ENCODE measurements at places on chromosomes 2 and 18.

DNA sequence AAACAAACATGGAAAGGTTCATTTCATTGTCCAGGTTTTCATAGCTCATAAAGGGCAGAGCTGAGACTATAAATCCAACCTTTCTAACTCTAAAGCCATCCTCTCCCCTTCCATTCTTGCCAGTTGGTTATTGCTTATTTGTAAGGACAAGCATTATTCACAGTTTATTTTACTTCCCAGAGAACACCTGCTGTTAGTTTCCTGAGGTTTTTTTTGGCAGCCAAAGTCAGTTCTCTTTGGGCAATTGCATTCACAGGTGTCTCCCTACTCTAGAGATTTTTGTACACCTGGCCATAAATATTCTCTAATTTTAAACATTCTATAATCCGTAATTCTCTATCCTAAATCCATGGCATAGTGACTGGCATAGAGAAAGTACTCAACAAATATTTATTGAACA lies 87.3 kb upstream of the SPHKAP start:
- DNase-seq = no peak

DNA sequence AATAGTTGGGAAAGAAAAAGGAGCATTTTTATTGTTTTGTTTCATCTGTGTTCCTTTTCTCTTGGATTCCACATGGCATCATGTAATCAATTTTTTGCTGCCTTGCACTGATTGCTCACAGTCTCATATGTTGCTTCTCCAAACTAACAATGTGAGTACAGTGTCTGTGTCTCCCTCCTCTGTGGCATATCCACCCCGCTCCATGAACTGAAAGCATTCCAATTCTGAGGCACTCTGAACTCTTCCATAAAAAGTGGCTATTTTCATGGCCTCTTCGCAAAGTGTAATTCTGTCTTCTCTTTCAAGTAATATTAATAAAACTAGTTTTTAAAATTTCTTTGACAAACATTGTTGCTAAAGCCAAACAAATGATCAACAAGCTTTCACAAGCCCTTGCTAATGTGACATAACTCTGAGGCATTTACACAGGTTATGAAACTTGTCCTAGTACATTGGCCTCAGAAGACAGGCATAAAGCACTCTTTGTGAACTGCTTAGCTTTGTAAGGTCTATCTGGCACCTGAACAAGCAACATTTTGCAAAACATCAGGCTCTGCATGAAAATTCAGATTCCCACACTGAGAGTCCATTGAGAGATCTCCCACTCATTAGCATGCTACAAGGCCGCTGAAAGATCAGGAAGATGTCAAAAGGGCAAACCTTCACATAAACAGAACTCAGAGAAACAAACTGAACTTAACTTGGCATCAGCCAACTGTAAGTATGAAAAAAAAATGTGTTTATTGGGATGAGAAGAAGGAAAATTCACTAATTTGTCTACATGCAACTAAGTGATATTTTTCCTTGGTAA lies 33.0 kb downstream of the GPR75 start:
- DNase-seq = no peak

DNA sequence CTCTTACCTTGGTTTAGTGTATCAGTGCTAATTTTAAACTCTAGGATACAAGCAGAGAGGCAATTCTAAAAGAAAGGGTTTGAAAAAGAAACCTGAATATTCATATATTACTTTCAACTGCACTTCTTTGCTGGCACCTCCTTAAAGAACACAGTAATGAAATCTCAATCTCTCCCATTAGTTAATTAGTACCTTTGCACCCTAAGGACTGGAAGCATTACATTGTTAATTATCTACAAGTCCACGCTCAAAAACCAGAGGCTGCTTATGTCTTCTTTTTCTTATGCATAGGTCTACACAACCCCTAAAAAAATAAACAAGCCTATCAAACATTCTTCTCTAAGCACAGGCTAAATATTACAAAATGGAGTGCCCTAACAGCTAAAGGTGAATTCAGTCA lies 20.2 kb downstream of the EPHA4 start:
- DNase-seq = no peak

- peak; percentile 12 for DNase-seq
Observed at GRCh38 chr18:8947566-8947965, 154.9 kb upstream of the NDUFV2 start.

DNA sequence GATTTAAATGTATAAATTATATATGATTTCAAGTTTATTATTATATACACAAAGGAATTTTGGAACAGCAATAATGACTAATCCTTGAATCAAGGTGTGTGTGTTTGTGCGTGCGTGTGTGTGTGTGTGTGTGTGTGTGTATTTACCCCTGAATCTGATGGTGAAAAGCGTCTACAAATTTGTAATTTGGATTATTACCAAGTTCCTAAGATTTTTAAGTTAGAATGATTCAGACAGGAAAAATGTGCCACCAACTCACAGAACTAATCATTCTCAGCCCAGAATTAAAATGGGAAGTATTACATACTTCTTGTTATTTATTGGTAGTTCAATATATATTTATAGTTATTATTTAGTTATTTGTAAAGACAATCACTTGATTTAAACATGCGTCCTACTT lies 12.3 kb downstream of the CALCRL start:
- no peak for DNase-seq

- no peak for DNase-seq
Observed at GRCh38 chr2:27154488-27154887, 5.7 kb downstream of the TCF23 start.

DNA sequence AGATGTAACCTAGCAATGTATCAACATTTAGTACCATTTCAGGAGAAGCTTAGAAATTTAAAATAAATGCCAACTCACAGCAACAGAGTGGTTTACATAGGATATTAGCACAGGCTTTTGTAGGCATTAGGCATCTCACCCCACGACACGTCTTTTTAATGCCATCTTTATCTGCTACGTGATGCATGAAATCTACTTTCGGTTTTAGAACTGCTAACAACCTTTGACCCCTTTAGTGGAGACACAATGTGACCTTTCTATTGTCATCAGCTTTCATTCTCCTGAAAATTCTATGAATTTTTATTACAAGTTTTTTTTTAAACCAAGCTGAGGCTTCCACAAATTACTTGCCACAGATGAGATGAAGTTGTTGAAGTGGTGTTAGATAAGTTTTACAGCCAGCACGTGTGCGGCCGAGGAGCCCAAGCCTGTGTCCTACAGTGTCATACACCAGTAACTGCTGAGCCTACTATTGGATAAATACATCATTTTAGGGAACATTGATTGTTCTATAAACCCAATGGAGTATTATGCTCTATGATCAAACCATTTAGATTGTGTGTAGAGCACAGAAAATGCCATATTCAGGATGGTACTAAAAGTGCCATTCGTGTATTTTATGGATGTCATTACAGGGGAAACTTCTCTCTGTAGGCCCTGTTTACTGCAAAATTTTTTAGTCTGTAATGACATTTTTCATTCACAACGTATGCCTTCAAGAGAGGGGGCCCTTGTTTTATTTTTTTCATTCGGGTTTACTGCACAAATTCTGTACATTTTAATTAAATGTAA lies 151.6 kb downstream of the PTGR3 start:
- DNase-seq = no peak

GRCh38 chr2:129802290-129802689 lies 177.2 kb upstream of the RAB6C start:
- no peak for DNase-seq

All from PC-3 (cell line).